ENCODE measurements at places on chromosomes 3 and 15.

GRCh38 chr3:58620421-58620820, 43.2 kb upstream of the FAM107A start:
- no peak overlapping the region for H3K4me3 ChIP-seq
- H3K4me1 ChIP-seq: no peaks in the 10 kb centered on the region
- no peak for DNase-seq

DNA sequence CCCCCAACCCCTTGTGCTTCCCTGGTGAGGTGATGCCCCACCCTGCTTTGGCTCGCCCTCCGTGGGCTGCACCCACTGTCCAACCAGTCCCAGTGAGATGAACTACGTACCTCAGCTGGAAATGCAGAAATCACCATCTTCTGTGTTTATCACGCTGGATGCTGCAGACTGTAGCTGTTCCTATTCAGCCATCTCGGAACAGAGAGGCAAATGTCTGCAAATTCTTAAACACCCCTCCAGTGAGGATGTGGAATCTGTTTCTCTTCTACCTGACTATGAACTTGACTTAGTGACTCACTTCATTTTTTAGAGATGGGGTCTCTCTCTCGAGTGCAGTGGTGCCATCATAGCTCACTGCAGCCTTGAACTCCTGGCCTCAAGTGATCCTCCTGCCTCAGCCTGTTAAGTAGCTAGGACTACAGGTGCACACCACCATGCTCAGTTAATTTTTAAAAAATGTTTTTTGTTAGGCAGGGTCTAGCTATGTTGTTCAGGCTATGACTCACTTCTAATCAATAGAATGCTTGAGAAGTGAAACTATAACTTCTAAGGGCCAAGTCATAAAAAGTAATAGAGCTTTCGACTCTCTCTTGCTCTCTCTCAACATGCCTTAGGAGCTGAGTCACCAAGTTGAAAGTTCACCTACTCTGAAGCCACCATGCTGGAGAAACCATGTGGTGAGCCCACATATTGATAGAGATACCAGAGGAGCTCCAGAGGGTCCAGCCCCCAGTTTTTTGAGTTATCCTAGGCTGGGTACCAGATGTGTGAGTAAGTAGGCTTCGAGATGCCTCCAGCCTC, 11.5 kb upstream of the PARP14 start:
- H3K27ac ChIP-seq: no peak overlapping the region
- no peaks in the 10 kb centered on the region for H3K36me3 ChIP-seq
- no peak overlapping the region for H3K4me3 ChIP-seq

GRCh38 chr3:171960159-171960558, 79.2 kb upstream of the FNDC3B start:
- H3K4me3 ChIP-seq: no peak overlapping the region
- no peaks in the 10 kb centered on the region for H3K27me3 ChIP-seq
- H3K36me3 ChIP-seq: no peaks in the 10 kb centered on the region
- DNase-seq: no peak

GRCh38 chr3:2706144-2706835, 403.9 kb downstream of the IL5RA start:
- H3K4me1 ChIP-seq: no peaks in the 10 kb centered on the region
- H3K27me3 ChIP-seq: no peaks in the 10 kb centered on the region
- H3K27ac ChIP-seq: no peak overlapping the region
- DNase-seq: no peak
- H3K36me3 ChIP-seq: no peaks in the 10 kb centered on the region

DNA sequence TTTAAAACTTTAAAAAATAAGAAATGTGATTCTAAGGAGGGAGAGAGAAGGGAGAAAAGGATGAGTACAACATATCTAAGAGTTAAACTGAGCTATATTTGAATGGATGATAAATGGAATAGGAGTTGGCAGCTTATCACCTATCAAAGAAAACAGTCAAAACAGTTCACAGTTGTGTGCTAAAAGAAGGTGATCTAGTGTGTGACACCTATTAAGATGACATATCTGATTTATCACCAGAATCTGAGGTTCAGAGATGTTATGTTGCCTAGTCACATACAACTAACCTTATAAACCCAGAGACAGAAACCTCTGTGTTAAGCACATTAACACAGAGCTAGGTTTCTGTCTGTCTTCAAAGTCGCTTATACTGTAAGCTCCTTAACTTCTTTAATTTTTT, 3.0 kb downstream of the ATP13A3 start:
- no peak overlapping the region for H3K4me3 ChIP-seq
- H3K36me3 ChIP-seq: no peaks in the 10 kb centered on the region
- H3K4me1 ChIP-seq: peaks cover 26% of the 10 kb centered on the region
- no peak for DNase-seq
- no peaks in the 10 kb centered on the region for H3K27me3 ChIP-seq

GRCh38 chr15:50257332-50257731, 8.2 kb downstream of the HDC start:
- DNase-seq: no peak
- no peaks in the 10 kb centered on the region for H3K36me3 ChIP-seq
- H3K4me1 ChIP-seq: peaks cover 18% of the 10 kb centered on the region
- no peak overlapping the region for H3K4me3 ChIP-seq

GRCh38 chr3:72659596-72659995, 188.6 kb downstream of the SHQ1 start:
- no peak overlapping the region for H3K4me3 ChIP-seq
- no peaks in the 10 kb centered on the region for H3K36me3 ChIP-seq
- no peaks in the 10 kb centered on the region for H3K27me3 ChIP-seq
- DNase-seq: no peak

DNA sequence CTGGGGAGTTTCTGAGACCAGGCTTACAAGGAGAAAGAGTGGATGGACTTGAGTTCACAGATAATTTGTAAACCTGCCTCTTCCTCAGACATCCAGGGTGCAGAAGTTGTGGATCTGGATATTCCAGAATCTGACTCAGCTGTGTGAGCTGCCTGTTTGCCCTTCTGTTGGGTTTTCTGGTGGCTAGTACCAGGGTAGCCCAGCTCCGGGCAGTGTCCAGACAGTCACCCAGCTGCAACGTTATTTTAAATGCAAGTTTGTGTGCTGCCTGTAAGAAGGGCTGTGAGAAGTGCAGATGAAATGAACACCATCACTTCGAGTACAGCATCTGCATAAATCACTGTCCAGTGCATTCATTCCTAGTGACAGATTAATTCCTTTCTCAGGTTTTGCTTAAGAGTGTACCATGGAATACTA, 1053.0 kb downstream of the TUSC7 start:
- no peak overlapping the region for H3K27ac ChIP-seq
- DNase-seq: no peak
- H3K4me3 ChIP-seq: no peak overlapping the region
- no peaks in the 10 kb centered on the region for H3K27me3 ChIP-seq
- H3K4me1 ChIP-seq: no peaks in the 10 kb centered on the region

GRCh38 chr15:41780727-41781126, 6.4 kb downstream of the MAPKBP1 start:
- H3K27me3 ChIP-seq: no peaks in the 10 kb centered on the region
- no peak overlapping the region for H3K4me3 ChIP-seq
- H3K4me1 ChIP-seq: peaks cover 18% of the 10 kb centered on the region
- no peak for DNase-seq
- H3K36me3 ChIP-seq: no peaks in the 10 kb centered on the region
- no peak overlapping the region for H3K27ac ChIP-seq

DNA sequence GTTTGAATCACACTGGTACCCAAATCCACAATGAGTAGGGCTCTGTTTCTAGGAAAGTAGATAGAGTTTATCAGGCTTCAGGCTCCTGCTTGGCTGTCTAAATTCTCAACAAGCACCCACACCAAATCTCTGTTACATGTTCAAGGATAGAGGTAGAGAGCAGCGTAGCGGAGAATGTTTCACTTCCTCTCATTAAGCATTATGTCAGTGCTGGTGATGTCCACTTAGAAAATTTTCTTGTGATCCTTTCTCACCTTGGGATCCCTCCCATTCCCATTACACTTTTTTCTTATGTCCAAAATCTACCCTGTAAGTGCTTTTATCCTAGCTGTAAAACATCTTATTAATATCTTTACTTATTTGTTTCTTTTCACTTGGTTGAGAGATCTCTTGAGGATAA, 34.7 kb upstream of the GCSAM start:
- no peak for DNase-seq
- no peaks in the 10 kb centered on the region for H3K27me3 ChIP-seq
- no peaks in the 10 kb centered on the region for H3K36me3 ChIP-seq
- H3K27ac ChIP-seq: no peak overlapping the region
- H3K4me3 ChIP-seq: no peak overlapping the region

GRCh38 chr3:194556086-194557056, 69.6 kb upstream of the ATP13A3 start:
- no peaks in the 10 kb centered on the region for H3K27me3 ChIP-seq
- no peak overlapping the region for H3K27ac ChIP-seq
- peak overlapping the region; percentile 27 for H3K4me3 ChIP-seq
- no peak for DNase-seq

DNA sequence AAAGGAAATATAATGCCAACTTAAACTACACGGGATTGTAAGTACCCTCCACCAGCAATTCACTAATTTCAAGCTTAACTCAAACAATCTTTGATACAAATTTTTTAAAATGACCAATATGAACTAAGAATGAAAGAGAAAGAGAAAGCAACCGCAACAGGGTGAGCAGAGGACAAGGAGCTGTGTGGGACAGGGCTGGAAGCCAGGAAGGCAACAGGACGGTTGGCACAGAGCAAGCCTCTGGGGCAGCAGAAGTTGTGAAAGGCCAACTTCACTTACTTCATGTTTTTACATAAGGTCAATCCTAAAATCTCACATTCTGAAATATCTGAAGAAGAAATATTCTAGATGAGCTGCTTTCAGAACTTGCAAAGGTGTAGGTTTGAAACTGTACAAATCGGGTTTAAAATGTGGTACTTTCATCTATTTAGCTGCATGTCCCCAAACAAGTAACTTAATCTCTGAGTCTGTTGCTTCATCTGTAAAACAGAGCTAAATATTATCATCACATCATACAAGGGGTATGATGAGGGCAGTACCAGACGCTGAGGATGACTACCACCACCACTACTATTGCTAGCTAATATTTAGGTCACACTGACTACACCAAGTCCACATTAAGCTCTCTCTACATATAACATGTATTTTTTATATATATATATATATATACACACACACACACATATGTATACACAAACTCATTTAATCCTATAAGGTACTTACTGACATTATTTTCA, 101.7 kb downstream of the IGSF11 start:
- DNase-seq: no peak
- H3K4me1 ChIP-seq: no peaks in the 10 kb centered on the region
- no peak overlapping the region for H3K27ac ChIP-seq
- H3K36me3 ChIP-seq: no peaks in the 10 kb centered on the region
- no peak overlapping the region for H3K4me3 ChIP-seq

- H3K4me1 ChIP-seq: no peaks in the 10 kb centered on the region
- H3K36me3 ChIP-seq: no peaks in the 10 kb centered on the region
- no peaks in the 10 kb centered on the region for H3K27me3 ChIP-seq
- no peak overlapping the region for H3K27ac ChIP-seq
- H3K4me3 ChIP-seq: no peak overlapping the region
- no peak for DNase-seq
Measured at GRCh38 chr15:54353726-54354125, 375.5 kb downstream of the UNC13C start.

GRCh38 chr3:197737749-197738462, 1.2 kb upstream of the RUBCN start:
- no peak for DNase-seq
- peaks cover 10% of the 10 kb centered on the region for H3K4me1 ChIP-seq
- no peaks in the 10 kb centered on the region for H3K27me3 ChIP-seq
- H3K4me3 ChIP-seq: no peak overlapping the region
- H3K27ac ChIP-seq: peak overlapping the region; percentile 83

DNA sequence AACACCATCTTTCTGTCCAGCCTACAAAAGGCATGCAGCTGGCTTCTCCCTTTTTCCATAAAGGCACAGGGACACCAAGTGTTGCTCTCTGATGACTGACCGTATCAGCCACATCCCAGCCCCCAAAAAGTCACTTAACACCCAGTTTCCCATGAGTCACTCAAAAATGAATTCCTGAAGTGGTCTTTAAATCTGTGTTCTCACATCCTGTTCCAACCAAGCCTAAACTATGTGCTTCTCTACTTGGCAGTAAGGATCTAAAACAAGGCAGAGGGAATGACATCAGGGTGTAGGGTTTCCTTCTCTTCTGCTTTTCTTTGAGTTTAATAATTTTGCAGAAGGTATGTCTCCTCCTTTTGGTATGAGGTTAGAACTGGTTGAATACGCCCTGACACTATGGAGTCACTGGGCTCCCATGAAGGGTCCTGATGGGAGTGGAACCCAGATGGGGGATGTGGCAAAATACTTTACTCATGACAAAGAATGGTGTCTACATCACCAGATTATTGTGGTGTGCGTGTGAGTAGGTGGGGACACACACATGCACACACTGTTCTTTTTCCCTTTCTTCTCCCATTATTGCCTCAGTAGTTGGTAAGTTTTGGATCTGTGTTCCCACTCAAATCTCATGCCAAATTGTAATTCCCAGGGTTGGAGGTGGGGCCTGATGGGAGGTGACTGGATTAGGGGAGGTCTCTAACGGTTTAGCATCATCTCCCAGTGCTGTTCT, 35.6 kb upstream of the CCK start:
- no peaks in the 10 kb centered on the region for H3K36me3 ChIP-seq
- H3K4me3 ChIP-seq: no peak overlapping the region
- no peaks in the 10 kb centered on the region for H3K27me3 ChIP-seq
- DNase-seq: no peak
- no peaks in the 10 kb centered on the region for H3K4me1 ChIP-seq

Measured in naive thymus-derived CD4-positive, alpha-beta T cell (primary cell).